ENCODE measurements at places on chromosomes 2 and 18.
A peak's percentile ranks its signal among the peaks of the same experiment; 100 is the strongest.

GRCh38 chr2:62297624-62298010 is 101.7 kb downstream of the B3GNT2 start:
- DNase-seq: no peak

DNA sequence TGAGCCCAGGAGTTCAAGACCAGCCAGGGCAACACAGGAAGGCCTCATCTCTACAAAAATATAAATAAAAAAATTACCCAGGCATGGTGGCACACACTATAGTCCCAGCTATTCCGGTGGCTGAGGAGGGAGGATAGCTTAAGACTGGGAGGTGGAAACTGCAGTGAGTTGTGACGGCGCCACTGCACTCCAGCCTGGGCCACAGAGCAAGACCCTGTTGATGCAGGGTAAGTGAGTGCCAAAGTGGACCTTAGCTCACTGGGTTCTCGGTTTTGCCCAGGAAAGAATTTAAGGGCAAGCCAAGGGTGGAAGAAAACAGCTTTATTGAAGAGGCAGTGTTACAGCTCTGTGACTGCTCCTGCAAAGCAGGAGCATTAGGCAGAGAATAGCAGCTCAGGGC is 6.9 kb upstream of the ERICH2 start:
- no peak for DNase-seq

- DNase-seq: no peak
Measured at GRCh38 chr2:88188748-88189147, 18.6 kb downstream of the THNSL2 start.

GRCh38 chr18:38648179-38648578 is 1082.6 kb upstream of the CELF4 start:
- no peak for DNase-seq

- DNase-seq: no peak
Measured at GRCh38 chr2:127012215-127012614, 94.7 kb downstream of the BIN1 start.

- no peak for DNase-seq
Measured at GRCh38 chr2:130726614-130727180, 2.2 kb upstream of the GPR148 start.

DNA sequence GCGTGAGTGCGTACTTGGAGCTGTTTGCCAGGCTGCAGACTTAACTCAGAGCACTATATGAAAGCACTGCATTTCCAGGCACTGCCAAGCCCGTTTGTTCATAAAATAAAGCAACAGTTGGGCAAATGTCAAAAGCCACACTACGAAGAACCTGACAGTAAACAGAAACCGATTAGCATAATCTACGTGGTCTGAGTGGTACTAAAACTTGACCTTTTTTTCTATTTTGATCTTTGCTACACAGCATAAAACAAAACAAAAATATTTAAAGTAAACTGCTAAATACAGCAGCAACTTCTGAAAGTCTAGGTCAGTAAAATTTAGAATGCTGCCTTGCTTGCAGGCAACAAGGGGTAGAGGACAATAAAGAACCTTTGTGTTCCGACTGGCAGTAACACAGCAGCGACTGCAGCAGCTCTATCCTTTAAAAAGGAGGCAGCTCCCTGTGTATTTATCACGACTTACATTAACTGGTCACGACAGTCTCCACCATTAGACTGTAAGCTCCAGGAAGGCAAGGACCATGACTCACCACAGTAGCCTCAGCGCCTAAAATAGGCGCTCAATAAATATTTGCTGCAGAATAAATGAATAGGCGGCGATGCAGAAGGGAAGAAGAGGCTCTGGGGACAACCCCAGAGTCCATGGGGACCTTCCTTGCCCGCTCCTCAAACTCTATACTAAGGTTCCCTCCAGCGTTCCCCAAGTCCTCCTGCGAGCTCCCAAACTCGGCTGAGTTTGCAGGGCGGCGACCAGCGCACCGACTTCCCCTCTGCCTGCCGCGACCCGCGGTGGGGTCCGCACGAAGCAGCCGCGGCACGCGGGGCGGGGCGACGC is 902 bp downstream of the SS18 start:
- no peak for DNase-seq

- no peak for DNase-seq
Measured at GRCh38 chr18:32373995-32374394, 96.7 kb downstream of the GAREM1 start.

GRCh38 chr2:127651971-127652550 is 6.1 kb downstream of the GPR17 start:
- no peak for DNase-seq

DNA sequence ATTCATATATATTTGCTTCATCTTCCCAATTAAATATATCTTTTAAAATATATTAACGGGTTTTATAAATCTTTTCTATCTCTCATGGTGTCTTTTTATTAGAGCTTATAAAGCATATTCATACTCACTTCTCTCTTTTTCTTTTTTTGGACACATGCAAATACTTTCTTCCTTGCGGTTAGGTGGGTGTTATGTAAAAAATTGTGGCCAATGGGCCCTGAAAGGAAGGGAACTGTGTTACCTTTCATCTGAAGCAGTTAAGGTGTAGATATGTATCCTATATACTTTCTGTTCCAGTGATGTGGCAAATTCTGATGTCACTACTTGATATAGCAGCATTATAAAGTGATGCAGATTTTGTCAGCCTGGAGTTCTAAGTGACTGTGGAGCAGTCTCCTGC is 714.5 kb downstream of the PLCL1 start:
- no peak for DNase-seq

DNA sequence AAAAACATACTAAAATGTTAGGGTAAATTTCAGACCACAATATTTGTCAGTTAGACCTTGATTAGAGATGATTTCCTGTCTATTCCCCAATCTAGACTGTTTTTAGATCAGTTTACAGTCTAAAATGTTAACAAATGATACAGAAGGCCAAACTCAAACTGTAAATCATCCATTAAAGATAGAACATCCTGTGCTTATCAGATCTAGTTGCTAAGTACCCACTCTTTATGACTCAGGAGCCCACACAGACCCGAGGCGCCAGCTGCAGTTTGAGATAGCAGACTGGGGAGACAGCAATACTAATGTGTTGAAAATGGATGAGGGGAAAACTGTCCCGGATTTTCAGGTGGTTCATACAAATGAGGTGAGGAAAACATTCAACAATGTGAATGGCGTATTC is 113.3 kb downstream of the SCG2 start:
- no peak for DNase-seq

GRCh38 chr2:61537277-61537949 is 743 bp downstream of the XPO1 start:
- DNase-seq: peak; percentile 27

- no peak for DNase-seq
Measured at GRCh38 chr18:69985239-69985638, 37.6 kb upstream of the CD226 start.

DNA sequence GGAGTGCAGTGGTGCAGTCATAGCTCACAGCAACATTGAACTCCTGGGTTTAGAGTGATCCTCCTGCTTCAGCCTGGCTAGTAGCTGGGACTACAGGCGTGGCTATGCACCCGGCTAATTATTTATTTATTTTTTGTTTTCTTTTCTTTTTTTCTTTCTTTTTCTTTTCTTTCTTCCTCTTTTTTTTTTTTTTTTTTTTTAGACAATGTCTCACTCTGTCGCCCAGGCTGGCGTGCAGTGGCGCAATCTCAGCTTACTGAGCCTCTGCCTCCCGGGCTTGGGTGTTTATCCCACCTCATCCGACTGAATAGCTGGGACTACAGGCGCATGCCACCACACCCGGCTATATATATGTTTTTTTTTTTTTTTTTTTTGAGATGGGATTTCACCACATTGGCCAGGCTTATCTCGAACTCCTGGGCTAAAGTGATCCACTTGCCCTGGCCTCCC is 1.4 kb upstream of the ANXA4 start:
- DNase-seq: no peak

DNA sequence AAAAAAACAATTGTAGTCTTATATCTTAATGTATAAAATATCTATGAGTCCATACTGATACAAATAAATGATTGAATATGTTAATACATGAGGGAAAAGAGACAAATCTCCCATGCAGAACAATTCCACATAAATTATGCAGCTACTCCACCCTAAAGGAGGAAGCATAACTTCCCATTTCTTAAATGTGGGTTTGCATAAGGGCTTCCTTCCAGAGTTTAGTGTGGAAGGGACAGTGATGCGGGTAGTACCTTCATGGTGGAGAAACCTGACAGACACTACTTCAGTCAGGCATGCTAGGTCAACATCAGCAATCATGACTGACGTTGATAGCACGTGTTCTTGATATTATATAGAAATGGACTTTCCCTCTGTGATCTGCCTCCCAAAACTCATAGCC is 146.9 kb upstream of the STON1 start:
- DNase-seq: no peak

- no peak for DNase-seq
Measured at GRCh38 chr18:32310101-32310500, 120.3 kb downstream of the MEP1B start.

GRCh38 chr18:24917767-24918166 is 434.2 kb downstream of the ZNF521 start:
- DNase-seq: no peak

DNA sequence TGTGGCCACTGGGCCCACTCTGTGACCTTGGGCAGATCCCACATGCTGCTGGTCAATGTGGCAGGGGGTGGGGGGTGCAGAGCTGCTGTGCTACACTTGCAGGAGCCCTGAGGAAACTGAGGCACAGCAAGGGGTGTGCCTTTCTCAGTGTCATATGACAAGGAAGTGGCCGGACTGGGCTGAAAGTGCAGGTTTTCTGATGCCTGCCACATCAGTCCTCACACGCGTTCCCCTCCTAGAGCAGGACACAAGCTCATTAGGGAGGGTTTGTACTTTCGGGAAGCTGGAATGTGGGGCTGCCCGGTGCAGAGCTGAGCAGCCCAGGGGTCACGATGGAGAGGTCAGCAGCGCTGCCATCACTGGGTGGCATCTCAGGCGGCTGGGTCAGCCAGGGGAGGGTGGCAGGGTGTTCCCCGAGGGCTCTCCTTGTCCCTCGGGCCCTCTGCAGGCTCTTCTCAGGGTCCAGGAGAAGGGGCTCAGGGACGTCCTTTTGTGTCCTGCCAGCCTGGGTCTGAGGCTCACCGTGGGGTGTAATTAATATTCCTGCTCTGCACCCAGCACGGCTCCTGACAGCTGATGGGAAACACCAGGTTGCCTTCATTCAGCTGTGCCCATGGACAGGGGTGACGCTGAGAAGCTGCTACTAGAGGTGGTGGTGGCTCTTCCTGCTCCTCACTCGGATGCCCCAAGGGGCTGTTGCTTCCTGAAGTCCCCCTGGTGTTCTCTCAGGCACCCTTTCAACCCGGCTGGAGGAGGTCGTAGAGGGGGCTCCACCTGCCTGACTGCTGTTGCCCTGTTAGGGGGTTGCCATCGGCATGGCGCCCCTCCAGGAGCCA is 62.1 kb upstream of the HDAC4 start:
- no peak for DNase-seq

DNA sequence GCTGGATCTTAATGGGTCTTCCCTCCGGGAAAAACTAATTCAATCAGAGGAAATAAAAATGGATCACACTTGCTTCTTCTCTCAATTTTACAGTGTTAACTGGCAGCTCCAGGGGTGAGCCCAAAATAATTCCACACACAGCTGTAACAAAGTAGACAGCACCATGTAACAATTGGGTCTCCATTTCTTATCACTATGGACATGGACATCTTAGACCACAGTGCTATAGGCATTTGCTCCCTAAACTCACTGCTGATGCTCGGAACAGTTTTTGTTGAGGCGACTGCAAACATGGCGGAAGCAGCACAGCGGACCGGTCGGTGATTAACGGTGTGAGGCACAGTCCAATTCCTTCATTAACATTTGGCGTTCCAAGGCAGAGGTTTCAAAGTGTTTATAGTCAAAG is 144.7 kb upstream of the NCK2 start:
- DNase-seq: no peak

GRCh38 chr2:10317646-10318045 is 14.9 kb downstream of the HPCAL1 start:
- no peak for DNase-seq

GRCh38 chr18:12911929-12912703 is 28.1 kb upstream of the PTPN2 start:
- no peak for DNase-seq

- no peak for DNase-seq
Measured at GRCh38 chr2:177355874-177356273, 36.7 kb upstream of the AGPS start.

DNA sequence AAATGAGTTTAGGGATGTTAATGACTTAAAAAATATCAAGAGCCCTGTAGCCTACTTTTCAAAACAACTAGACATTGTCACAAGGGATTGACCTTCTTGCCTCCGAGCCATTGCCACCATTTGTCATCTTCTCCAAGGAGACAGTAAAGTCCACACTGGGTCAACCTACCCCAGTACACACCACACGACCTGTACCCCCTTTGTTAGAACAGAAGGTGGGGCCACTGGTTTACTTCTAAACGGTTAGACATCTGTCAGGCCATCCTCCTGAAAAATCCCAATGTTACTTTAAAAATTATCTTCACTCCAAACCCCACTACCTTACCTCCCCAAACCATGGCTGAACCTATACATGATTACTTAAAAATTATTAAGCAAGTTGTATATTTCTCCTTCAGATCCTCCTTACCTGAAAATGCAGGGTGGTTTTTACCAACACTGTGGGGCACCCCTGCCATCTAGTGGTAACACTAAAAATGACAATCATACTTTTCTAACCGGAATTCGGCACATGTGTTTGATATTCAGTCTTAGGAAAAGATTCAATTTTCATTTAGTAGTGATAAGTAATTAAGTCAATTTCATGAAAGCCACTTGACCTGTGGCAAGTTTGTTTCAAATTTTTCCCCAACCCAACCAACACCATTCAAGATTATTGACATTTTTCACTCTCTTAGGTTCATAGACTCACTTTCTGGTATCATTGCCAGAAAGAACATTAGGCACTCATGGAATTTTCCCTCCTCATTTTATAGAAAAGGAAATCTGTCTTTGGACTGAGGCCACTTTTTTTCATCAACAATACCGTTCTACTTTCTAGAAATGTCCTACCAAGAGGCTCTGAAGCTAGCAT is 265.3 kb upstream of the PKDCC start:
- DNase-seq: peak; percentile 36

- DNase-seq: no peak
Measured at GRCh38 chr2:31735716-31736115, 155.0 kb upstream of the SRD5A2 start.

DNA sequence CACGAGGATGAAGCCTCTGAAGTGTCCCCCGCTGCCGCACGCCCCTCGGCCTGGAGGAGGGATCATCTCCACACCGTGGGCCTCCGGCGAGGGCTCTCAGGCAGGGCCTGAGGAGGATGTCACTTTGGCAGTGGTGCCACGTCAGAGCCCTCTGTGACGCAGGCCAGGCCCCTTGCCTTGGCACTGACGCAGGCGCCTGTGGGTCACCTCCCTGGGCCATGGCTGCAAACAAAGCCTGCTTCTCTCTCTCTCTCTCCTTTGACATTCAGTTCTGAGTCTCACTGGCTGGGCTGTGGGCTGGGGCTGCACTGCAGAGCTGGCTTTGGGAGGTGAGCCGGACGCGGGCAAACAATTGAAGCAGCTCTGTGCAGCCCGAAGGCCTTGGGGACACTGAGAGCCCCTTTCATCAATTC is 273.7 kb downstream of the TWIST2 start:
- DNase-seq: no peak

- no peak for DNase-seq
Measured at GRCh38 chr2:227376656-227377396, 2.3 kb downstream of the TM4SF20 start.

- no peak for DNase-seq
Measured at GRCh38 chr2:60213865-60214625, 339.4 kb downstream of the BCL11A start.

Measured in GM20000 (cell line).